ENCODE measurements at places on chromosomes 7 and 10.

GRCh38 chr10:18683427-18683826 lies 24.2 kb downstream of the ARL5B start:
- DNase-seq = no peak

DNA sequence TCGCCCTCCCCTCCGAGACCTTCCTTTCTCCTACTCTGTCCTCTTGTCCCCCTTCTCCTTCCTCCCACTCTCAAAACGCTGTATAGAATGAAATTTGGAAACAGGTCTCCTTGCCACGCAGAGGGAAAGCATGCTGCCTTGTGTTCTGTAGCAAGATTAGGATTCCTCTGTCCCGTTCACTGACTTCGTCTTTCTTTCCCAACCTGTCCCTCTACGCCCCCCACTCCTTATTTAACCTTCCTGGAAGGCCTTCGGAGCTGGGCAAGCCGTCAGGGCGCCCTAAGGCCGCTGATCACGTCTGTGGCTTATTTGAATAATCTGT lies 1.3 kb downstream of the HOXA9 start:
- no peak for DNase-seq

- DNase-seq = no peak
Measured at GRCh38 chr10:115278294-115278693, 185.1 kb downstream of the ATRNL1 start.

DNA sequence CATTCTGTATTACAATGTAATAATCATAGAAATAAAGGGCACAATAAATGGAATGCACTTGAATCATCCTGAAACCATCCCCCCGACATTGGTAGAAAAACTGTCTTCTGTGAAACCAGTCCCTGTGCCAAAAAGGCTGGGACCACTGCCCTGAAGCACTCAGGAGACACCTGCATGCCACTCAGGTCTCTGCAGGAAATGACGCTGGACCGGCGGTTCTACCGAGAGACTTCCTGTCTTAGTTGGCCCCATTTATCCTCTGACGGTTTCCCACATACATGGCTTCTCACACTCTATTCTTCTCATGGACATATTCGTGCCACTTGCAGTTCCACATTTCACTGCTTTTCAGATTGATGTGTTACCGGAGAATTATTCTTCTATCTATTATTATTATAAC lies 617.5 kb downstream of the SDK1 start:
- no peak for DNase-seq

GRCh38 chr7:141699860-141700259 lies 2.1 kb downstream of the DENND11 start:
- DNase-seq = no peak

DNA sequence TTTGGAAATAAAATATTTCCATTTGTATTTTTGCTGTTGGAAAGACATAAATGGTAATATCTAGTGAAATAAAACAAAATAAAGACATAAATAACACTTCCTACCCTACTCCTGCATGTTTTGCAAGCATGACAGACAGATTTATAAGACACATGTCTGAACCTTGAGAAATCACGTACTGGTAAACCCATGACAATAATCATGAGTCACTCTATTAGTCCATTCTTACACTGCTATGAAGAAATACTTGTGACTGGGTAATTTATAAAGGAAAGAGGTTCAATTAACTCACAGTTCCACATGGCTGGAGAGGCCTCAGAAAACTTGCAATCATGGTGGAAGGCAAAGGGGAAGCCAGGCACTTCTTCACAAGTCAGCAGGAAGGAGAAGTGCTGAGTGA lies 942.2 kb downstream of the REEP3 start:
- no peak for DNase-seq

DNA sequence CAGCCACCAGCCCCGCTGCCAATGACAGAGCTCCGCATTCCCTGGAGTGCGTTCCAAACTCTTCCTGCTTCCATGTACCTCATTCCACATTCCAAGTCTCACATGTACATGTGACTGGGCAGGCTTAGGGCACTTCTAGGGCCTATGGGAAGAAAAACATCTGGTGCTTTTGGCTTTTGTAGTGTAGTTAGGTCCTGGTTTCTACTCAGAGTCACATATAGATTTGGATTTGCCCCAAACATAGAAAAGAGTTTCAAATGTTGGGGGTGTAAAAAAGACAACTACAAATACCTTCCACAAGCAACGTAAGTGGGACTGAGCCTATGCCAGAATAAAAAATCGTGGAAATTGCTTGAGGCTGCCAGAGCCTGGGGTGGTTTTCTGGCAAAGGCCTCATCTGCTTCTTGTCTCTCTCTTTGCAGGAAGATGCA lies 84.1 kb downstream of the ZNF467 start:
- no peak for DNase-seq
